Naive B cell (primary cell): ENCODE measurements at places on chromosomes 5 and 9. TPM values are rescaled to one million over a fixed set of nuclear protein-coding genes. Genes with fewer than 3 reads are reported as not detected.

NR5A1 gene
- polyA plus RNA-seq = not detected

CMYA5 gene
- not detected for polyA plus RNA-seq

SIT1 gene
- polyA plus RNA-seq = 107 TPM

GMCL2 gene
- not detected for polyA plus RNA-seq

SLC23A1 gene
- 0.57 TPM for polyA plus RNA-seq

DNA sequence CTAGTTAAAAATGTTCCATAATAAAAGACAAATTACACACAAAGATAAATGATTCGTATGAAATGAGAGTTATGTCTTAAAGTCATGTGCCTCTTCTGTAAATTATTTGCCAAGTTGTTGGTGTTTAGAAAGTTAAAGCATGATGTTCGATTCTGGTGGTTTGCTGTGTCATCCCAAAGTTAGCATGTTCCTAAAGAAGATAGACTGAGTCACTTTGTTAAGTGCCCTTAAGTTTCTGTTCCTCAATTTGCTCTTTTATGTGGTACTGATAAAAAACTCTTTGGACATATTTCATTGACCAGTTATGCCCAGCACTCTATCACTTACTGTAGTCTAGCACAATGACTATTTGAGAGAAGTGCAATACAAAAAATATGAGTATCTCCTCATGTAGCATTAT is 366.9 kb upstream of the ZNF608 start:
- DNase-seq = no peak

DNA sequence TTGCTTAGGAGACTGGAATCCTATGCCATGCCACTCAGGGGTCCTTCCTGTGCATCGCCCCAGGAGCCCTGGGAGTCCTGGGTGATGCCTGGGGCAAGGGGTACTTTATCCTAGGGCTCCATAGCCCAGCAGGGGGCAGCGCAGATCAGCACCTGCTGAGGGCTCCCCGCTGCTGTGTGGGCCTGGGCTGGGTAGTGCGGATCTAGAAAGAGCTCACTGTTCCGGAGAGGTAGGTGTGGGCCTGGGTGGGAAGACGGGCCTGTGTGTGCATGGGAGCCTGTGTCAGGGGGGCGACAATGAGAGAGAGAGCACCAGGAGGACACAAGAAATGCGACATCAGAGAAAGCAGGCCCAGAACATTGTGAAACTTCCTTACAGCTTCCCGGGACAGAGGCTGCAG is 11.4 kb upstream of the DAB2IP start:
- no peak for DNase-seq

- DNase-seq = no peak
These were observed 406.4 kb upstream of the CLINT1 start for GRCh38 chr5:158265346-158265745.

DNA sequence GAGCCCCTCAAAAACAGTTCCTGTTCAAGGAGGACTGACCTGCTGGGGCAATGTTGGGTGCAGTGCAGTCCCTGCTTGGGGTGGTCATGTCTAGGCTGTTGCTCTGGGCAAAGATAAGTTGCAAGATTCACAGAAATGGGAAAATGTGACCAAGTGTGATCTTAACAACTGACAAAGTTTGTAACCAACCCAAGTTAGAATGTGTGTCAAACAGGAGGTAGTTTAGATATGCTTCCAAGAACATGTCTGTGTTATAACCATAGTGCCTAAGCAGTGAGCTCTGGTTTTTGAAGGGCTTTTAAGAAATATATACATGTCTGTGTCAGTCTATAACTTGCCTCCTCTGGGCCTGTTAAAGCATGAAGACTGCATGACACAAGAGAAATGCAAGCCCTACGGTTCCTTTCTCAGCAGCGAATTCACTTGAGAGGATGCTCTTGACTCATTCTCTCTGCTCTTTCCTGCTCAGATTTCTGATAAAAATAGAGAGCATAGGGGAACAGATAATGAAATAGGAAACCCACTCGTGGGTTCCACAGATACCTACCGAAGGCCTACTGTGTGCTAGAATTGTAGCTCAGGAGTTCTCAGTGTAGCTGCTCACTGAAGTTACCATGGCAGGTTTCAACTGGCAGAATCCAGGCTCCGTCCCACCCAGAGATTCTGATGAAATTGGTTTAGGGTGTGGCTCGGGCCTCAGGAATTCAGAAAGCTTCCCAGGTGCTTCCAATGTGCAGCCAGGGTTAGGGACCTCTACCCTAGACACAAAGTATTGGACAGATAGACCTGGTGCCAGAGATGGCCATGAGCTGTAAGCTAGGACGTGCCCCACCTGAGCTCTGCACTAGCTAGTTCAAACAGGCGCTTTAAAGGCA is 52.4 kb downstream of the ARHGEF37 start:
- DNase-seq = no peak

DNA sequence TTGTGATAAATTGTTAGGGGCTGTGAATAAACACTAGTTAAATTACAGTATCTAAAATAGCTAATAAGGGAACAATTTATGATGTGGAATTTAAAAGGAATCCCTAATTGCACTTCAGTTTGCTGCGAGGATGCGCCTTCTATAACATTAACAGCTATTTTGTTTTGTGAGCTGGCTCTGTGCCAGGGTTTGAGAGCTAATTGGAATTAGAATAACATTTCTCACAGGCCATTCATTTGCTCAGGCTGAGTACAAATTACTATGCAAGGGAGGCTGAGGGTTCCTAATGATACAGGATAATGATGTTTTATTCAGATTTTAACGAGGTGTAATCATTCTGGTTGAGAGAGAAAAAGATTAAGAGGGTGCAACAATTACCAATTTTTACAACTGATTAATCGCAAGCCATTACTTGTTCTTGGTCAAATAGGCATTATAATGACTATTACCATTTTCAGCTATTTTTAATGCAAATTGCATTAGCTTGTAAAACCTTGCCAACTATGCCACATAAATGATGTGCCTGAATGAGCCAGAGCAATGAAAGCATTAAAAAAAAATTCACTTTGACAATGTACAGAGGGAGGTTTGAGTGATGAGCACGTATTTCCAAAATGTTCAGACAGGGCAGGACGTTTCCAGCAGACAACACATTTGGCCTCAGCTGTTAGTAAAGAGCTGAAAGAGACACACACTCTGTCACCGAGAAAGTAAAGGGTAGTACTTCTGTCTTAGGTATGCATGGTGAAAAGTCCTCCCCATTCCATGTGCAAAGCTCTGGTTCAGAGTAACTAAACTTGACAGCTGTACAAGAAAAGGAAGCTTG is 576.5 kb downstream of the TLE1 start:
- DNase-seq = no peak

DNA sequence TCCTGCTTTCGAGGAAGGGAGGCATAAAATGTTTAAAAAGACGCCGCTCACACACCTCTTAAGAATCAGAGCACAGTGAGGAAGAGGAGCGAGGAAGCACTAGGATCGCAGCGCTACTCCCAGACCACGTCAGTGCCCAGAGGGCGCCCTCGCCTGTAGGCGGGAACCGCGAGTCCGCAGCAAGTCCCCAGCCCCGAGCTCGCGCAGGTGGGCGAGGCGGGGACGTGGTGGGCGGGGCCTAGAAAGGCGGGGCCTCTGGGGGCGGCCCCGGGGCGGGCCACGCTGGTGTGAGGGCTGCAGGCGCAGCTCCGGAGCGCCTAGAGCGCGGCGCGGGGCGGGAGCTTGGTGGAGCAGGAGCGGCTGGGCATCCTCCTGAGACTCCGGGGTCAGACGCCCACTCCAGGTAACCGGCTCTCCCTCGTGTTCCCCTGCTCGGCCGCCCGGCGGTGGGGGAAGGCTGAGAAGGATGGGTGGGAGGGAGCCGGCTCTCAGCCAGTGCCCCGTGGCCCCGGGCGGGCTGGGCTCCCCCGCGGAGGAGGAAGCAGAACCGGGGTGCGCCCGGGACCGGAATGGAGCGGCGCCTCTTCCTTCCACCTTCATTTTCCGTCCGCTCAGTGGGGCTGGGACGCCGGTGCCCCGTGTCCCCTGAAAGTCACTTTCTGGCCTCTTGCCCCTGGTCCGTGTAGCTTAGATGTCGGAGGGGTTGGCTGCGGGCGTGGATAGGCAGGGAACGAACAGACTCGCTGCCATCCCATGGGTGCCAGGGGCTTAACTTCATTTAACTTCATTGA is at the start of gene GCNT1:
Gene GCNT1, plus strand, starts transcription at position 280 of the 791 bp plus-strand sequence. CDS start 43,200 bp downstream, outside the sequence.
- DNase-seq = peak; percentile 98

DNA sequence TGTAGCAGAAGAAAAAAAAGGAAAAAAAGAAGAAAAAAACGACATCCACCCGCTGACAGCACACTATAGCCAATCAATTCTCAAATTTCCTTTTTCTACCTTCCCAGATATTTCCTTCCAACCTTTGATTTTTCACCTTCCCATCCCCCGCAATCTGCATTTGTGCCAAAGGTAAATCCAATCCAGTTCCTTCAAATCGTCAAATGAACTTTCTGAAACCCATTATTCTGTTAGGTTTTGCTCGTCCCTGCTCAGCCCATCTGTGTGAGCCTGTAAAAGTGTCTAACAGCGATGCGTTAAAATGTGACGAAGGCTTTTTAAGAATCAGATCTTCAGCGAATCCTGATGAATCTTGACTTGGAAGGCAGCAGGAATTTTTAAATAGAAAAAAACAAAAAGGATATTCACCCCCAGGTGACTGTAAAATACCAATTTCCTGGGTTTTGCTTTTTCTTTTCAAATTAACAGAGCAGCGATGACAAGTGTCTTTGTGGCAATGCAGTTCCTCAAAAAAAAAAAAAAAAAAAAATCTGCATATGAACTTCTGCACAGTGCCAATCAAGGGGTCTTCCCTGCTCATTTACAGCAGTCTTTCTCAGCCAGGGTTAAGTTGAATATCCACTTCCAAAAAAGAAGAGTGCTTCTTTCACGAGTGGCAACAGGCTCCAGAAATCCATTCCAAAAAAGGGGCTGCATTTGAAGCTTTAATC is 367 bp upstream of the SHC3 start:
- DNase-seq = no peak

- no peak for DNase-seq
These were observed 400.5 kb downstream of the ARRDC3 start for GRCh38 chr5:90982576-90982975.

GRCh38 chr5:178426326-178427130 is 163.7 kb downstream of the COL23A1 start:
- no peak for DNase-seq

DNA sequence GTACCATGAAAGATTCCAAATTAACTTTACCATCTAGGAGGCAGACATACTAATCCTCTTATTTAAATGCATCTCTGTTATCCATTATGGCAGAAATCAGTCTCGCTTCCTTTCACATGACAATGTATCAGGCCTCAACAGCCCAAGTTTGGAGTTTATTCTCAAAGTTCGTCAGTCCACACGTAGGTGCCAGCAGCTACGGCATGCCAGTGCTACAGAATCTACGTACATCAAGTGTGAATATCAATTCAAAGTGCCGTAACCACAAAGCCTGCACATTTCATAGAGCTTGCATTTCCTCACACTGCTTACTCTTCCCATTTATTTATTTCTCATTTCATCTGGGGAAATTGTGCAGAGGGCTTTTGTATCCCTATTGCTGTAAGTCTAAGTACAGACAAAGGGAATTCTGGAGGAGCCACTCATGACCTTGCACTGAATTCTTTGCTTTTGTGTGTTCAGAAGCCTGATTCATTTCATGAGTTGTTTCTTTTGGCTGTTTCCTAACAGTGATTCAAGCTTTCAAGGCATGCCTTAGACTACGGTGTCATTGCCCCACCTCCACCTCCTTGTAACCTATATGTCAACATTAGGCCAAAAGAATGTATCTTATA is 10.0 kb downstream of the ENC1 start:
- no peak for DNase-seq

GRCh38 chr9:124558777-124559470 is 51.7 kb upstream of the NR5A1 start:
- DNase-seq = no peak

DNA sequence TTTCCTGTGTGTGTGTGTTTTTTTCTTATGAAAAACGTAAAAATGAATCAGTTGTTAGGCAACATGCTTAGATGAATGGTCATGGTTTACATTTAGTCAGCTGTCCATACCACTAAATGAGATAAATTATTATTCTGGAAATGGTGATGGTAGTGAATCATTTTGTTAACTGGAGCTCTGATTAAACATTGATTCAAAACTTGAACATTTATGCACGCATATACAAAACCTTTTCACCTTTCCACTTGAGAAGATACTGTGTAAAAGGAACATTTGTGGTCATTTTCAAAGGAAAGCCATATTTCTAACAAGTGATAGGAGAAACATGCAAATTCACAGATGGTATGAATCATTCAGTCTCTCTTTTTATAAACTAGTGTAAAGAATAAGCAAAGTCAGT is 162.0 kb downstream of the SLC25A46 start:
- no peak for DNase-seq

DNA sequence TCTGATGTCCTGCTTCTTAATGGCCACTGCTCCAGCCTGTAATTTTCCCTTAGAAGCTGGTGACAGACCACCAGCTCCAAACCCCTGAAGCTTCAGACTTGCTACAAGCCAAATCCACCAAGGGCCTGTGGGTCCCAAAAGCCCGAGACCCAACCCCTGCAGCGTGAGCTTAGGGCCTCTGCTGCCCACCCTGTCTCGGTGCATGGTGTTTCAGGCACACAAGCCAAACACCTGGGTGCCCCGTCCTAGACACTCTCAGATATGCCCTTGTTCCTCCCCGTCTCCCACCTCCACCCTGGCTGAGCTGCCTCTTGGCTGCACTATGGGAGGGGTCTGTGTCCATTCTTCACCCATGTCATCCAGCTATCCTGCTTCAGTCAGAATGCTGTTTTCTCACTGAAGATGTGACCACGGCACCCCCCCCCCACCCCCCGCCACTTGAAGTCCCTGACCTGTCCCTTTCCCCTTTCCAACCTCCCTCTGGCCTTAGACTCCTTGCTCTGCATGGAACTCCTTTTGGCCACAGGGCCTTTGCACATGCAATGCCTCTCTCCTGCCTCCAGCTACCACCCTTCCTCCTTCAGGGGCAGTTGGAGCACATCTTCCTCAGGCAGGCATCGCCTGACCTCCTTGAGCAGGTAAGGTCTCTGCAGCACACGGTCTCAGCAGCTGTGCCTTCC is 55.8 kb downstream of the ZNF354C start:
- no peak for DNase-seq

DNA sequence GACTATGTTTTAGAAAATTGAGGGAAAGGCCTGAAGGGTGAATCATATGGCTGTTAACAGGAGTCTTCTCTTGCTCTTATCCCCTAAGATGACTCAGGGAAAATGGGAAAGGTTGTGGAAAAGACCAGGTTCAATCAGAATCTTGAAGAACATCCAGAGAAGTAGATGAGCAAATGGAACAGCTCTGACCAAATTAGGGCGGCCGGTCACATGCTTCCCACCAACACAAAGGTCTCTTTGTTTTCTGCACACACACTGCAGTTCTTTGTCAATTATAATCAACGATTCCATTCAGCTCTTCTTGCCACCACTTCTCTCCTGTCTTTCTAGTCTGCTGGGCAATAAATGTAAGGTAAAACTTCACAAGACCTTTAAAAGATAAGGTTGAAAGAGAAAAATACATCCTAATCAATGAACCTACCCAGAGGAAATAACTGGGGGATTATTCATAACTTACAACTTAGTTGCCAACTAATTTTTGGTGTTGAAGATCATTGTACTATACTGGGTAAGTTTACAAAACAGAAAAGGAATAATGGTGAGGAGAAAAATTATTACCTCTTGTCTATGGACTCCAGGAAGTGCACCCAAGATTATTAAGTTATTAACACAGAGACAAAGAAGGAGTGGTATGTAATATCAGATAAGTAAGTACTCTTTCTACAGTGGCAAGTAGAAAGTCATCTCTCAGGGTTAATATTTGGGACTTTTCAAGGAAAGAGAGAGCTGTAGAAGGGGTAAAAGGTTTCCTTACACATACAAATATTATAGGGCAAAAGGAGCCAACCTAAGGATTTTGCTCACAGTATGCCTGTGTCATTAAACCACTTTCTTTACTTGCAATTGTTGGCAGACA is 441.9 kb upstream of the PIK3R1 start:
- no peak for DNase-seq
